ENCODE measurements at places on chromosomes 5 and 9.

DNA sequence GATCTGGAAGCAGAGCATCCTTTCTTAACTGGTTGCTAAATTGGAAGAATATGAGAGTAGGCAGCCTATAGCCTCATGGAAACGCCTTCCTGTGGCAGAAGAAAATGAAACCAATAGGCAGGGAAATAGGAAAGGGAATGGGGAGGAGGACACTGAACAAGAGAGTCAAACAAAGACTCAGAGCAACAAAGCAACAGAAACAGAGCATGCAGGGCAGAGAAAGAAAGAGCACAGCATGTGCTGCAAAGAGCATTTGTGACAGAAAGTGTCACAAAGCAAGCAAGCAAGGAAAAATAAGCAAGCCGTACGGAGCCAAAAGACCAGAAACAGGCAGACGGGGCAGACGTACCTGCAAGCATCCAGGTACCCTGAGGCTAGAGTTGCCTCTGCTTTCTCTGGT lies 123.1 kb downstream of the RAPGEF6 start:
- no peak for DNase-seq

DNA sequence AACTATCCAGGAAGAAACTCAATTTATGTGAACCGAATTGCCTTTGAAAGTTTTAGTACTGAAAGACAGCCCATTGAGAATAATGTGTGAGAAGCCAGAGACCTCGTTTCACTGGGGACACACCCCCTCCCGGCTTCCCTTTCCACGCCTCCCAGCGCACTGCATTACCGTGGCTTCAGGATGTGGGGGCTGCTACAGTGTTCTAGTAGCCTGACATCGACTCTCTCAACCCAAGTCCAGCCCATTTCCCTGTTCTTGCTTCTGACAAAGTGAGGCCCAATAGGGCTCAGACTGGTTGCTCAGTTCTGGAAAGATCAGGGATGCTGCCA lies 3.5 kb downstream of the PAX5 start:
- DNase-seq = no peak

- DNase-seq = no peak
Measured at GRCh38 chr5:159310511-159310910, 19.8 kb downstream of the IL12B start.

GRCh38 chr5:137564398-137564961 lies 65.4 kb upstream of the SPOCK1 start:
- DNase-seq = no peak

GRCh38 chr9:93207326-93207814 lies 23.4 kb downstream of the WNK2 start:
- peak; percentile 19 for DNase-seq

- no peak for DNase-seq
Measured at GRCh38 chr5:175753536-175754402, 95.9 kb downstream of the HRH2 start.

Data from AG09319 (cell line).